Sciatic nerve (tissue), 2 donors: ENCODE measurements at places on chromosomes 2 and 18. TPM values are rescaled to one million over a fixed set of nuclear protein-coding genes. Genes with fewer than 3 reads are reported as not detected.

DNA sequence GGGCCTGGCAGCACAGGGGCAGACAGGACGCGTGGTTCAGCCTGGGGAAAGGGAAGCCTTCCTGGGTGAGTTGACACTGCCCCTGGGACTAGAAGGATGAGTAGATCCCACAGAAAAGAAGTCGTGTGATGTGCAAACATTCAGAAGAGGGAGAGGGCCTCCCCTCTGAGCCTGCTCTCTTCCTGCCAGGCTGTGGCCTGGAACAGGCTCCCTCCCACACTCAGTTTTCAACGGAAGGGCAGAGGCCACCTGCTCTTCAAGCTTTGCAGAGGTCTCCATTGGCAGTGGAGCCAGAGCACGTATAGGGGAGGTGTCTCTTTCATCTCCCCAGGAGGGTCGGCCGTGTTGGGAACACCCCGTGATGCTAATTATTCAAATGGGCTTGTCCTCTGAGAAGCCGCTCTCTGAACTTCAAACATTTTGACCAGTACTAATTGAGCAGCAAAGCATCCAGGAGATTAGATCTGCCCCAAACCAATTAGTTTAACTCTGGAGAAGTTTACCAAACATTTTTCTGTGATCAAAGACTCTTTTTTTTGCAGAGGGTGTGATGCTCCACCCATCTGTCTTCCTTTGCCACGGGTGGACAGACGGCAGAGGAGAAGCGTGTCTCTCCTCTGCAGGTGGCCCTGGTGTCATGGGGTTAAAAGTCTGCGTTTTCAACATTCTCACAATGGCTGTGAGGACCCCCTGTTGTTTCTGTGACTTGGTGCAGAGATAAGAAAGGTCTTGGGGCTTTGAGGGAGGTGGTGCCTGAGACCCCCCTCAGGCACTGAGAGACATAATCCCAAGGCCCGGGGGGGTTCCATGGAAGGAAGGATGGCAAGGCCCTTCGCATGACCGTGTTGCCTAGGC lies 29.5 kb upstream of the ODC1 start:
- DNase-seq = no peak

- no peak for DNase-seq
Measured at GRCh38 chr2:16656784-16657391, 8.7 kb downstream of the CYRIA start.

DNA sequence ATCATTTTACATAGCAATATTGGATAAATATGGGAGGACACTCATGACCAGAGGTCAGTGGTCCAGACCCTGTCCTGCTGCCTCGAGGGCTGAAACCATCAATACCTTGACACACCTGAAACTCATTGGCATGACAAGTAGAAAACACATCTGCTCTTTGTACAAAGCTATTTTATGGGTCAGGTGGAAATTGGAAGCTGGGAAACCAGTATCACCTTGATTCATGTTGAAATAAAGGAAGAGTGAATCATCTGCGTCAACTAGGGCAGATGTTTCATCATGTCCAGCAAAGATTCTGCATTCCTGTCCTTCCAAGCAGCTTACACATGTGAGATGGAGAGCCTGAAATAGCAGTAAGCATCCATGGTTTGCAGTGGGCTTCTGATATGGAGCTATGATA lies 80.0 kb upstream of the ERBB4 start:
- no peak for DNase-seq

GRCh38 chr2:148604927-148605326 lies 39.6 kb upstream of the EPC2 start:
- DNase-seq = no peak

DNA sequence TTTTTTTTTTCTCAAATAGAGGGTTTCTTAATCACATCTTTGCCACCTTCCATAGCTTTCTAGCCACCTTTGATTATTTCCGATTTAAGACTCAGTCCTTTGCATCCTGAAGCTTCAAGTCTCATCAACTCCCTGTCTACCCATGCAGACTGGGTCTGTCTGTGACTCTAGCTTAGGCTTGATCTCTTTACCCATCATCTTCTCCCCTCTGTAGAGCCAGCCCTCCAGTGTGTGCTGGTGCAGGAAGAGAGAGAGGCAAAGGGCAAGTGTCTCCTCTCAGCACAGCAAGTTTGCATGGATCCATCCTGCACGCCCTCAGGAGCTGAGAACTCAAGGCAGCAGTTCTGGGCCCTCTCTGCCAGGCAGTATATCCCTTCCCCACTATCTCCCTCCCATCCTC lies 70.4 kb downstream of the HNRNPLL start:
- no peak for DNase-seq

- DNase-seq = no peak
Measured at GRCh38 chr2:75844651-75845050, 133.9 kb upstream of the GCFC2 start.

DNA sequence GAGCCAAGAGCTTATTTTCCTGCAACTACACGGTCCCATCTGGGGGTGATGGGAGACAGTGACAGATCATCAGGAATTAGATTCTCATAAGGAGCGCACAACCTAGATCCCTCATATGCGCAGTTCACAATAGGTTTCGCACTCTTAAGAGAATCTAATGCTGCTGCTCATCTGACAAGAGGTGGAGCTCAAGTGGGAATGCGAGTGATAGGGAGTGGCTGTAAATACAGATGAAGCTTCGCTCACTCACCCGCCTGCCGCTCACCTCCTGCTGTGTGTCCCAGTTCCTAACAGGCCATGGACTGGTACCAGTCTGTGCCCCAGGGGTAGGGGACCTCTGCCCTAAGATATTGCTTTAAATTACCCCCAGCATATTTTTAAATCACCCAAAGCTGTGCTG lies 10.8 kb downstream of the LRRFIP1 start:
- DNase-seq = no peak

DNA sequence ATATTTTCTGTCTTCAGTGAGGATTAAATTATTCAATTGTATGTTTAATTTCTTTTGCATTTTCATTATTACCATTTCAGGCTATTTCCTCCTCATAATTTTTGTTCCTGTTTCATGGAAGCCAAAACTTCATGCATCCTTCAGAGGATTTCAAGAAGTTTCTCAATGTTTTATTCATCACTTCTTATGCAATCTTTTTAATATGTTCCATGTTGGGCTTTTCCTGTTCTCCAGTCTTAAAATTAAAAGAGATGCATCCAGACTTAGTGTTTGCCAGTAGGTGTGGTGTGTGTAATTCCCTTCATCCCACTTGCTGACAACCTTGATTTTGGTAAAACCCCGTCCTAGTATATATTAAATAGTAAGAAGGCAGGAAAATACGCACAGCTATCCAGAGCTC lies 190.0 kb downstream of the EN1 start:
- no peak for DNase-seq

GRCh38 chr2:112144966-112145365 lies 6.8 kb downstream of the FBLN7 start:
- DNase-seq = no peak

DNA sequence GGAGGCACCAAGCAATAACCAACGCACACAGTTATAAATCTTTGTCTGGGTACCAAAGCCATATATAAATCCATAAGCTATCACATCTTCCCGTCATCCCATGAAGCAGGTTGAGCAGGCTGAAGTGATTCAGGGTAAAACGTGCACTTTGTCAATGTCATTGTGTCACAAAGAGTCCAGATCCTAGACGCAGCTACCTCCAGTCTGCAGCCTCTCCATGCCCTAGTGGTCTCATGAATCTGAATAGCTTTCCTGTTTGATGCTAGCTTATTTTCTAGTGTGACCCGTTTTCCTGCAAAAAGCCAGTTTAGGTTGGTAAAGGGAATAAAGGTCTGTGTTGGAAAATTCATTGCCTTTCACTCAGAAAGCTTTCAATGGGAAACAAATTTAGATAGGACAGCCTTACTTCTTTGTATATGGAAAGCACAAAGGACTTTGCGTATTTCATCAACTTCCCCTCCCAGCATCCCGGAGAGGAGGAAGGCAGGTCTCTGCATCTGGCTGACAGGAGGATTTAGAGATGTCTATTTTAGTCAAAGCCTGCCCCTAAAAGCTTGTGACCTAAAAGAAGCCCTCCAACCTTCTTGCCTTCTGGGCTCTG lies 222.3 kb upstream of the ARL4C start:
- no peak for DNase-seq

- DNase-seq = no peak
Measured at GRCh38 chr2:84942964-84943421, 28.0 kb upstream of the KCMF1 start.

DNA sequence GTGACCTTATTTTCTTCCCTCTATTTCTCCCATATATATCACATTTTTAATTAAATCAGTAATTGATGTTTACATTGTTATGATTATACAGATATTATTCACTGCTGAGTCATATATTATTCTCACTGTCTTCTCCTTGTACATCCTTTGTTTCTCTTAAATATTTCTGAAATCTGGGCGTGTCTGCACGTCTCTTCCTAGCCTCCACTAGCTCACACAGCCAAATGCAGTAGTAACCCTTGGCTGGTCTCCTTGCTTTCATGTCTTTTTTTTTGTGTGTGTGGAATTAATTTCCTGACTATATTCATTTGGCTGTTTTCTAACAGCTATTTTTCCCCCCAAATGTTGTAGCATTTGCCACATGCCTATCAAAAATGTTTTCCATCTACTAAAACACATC lies 15.8 kb downstream of the CCNYL1 start:
- no peak for DNase-seq

- DNase-seq = peak; percentile 55
Measured at GRCh38 chr2:236632295-236633218, 62.9 kb downstream of the ACKR3 start.

UGT1A6 gene
- total RNA-seq = not detected

SOX11 gene
- total RNA-seq = not detected

CDCA7 gene
- total RNA-seq = 1.0 TPM
